ENCODE measurements at places on chromosomes 6 and 20.

GRCh38 chr6:89140347-89141156 is 5.3 kb upstream of the PM20D2 start:
- DNase-seq, result no peak

DNA sequence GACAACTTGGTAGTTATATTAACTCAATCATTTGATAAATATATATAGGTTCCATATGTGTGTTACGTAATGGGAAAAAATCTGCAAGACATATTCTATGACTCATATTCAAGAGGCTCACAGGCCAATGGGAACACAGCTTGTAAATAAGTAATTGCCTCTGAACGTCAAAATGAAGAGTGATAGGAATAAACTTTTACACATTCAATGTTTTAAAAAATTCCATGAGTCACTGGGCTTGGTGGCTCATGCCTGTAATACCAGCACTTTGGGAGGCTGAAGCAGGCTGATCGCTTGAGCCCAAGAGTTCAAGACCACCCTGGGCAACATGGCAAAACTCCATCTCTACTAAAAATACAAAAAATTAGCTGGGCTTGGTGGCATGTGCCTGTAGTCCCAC is 209.4 kb upstream of the MCHR2 start:
- no peak for DNase-seq

GRCh38 chr6:46974786-46975185 is 53.0 kb upstream of the ADGRF5 start:
- DNase-seq, result no peak

GRCh38 chr20:24987244-24987643 is 5.3 kb downstream of the APMAP start:
- DNase-seq, result no peak

- no peak for DNase-seq
These were observed 50.1 kb upstream of the RNF24 start for GRCh38 chr20:4065391-4065844.

DNA sequence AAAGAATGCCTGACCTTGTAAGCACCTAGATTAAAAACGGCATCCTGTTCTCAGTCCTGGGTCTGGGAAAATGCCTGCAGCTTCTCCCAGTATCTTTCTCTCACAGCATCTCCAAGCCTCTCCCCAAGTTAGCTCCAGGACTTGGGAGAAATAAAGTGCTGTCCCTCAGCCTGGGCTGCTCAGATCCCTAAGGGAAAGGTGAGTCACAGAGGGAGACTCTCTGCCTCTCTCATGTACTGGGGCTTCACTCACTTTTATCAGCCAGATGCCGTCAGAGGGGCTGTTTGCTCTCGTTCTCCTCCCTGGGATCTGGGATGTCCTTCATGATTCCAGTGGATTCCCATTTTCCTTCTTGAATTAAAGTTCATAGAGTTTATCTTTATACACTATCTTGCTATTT is 293.6 kb downstream of the COL12A1 start:
- no peak for DNase-seq
